ENCODE measurements at places on chromosomes 6 and 20.

GRCh38 chr6:10305790-10306415 is 109.0 kb downstream of the TFAP2A start:
- DNase-seq, result no peak

DNA sequence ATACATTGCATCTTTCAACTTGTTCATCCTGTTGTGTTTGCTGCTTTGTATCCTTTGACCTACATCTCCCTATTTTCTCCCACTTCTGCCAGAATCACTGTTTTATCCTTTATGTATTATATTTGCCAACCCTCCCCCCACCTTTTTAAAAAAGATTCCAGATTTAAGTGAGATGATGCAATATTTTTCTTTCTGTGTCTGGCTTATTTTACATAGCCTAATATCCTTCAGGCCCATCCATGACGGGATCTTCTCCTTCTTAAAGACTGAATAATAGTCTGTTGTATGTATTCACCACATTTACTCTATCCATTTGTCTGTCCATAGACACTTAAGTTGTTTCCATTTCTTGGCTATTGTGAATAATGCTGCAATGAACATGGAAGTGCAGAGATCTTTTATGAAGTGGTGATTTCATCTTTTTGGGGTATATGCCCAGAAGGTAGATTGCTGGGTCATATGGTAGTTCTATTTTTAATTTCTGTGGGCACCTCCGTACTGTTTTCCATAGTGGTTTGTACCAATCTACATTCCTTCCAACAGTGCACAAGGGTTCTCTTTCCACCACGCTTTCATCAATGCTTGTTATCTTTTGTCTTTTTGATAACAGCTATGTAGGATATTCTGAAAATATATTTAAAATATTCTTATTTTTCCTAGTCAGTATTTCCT is 181.0 kb downstream of the CDKAL1 start:
- DNase-seq, result no peak

- DNase-seq, result no peak
Measured at GRCh38 chr6:1088492-1089001, 223.4 kb upstream of the FOXQ1 start.

GRCh38 chr6:170080169-170080827 is 210.6 kb downstream of the DLL1 start:
- no peak for DNase-seq
